Glutamatergic neuron (in vitro differentiated cells): ENCODE measurements at places on chromosomes 2 and 18.

- peak; percentile 31 for DNase-seq
Observed at GRCh38 chr2:153360239-153360638, 118.3 kb downstream of the RPRM start.

DNA sequence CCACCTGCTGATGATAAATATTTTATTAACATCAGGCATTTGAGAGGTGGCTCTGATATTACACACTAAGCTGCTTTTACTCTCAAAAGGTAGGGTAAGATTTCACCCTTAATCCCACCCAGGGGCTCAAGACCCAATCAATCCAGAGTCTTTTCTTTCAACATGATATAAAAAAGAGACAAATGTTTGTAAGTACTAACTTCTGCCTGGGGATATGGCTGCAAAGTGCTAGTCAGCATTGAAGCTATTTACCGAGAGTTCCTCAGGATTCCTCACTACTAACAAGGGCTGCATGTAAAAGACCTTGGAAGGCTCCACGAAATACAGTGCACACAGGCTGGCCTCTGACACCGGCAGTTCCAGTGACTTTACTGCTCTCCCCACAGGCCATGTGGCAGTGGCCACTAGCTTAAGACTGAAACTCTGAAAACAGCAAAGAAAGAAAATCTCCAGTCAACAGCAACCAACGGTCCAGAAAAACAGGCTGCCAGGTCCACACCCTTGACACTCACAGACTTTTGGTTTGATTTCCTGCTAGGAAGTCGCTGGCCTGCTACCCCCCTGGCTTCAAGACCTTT is 11.2 kb downstream of the MREG start:
- DNase-seq, result no peak

DNA sequence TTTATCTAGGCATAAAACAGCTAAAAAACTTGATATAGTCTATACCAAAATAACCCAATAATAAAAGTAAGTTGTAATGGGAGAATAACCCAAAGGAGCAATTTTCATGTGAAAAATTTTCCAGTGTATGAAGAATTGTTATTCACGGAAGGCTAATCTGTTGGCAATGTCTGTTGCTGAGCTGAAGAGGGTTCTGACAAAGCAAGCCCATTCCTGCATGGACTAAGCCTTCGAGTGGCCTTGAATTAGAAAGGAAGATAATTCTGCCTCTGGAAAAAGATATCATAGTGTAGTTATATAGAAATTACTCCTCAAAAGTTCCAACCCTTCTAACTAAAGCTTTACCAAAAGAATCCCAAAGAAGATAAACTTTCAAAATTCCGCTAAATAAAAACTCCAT is 101.5 kb downstream of the MAP2 start:
- DNase-seq, result no peak

- no peak for DNase-seq
Observed at GRCh38 chr2:96891591-96892333, 21.9 kb upstream of the SEMA4C start.

- no peak for DNase-seq
Observed at GRCh38 chr2:233501198-233502076, 65.1 kb downstream of the USP40 start.

DNA sequence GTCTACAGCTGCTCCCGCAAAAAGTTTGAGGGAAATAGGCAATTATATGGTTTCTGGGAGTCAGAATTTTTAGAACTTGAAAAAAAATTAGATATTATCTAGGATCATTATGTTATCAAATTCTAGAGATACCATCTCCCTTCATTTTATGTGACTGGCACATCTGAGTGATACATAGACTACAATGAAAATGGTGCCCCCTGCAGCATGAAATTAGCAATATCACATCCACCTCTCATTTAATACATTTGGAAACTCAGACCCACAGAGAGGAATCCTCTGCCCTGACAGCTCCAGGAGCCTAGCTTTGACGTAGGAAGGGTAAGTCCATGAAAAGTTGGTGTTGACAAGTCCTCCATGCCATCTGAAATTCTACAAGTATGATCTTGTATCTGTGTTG is 381.6 kb downstream of the SUCLG1 start:
- DNase-seq, result peak; percentile 22

DNA sequence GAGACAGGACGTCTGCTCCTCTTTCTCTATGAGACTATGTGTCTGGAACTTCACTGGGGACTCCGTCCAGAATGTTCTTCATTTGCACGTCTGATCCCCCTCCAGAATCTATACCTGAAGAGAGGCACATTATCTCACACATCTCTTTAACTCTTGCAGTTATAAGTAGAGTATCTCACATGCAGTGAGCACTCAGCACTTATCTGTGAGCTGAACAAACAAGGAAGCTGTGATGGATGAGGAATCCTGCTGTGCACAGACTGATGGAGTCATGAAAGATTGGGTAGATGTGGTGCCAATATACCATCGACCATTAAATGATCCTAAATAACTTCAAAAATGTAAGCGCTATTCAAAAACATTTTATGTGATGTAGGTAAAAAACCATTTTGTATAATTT is 888.3 kb upstream of the CELF4 start:
- DNase-seq, result no peak

GRCh38 chr2:234879671-234880455 is 72.0 kb upstream of the SH3BP4 start:
- DNase-seq, result no peak

GRCh38 chr2:205730191-205730590 is 47.9 kb downstream of the NRP2 start:
- no peak for DNase-seq

DNA sequence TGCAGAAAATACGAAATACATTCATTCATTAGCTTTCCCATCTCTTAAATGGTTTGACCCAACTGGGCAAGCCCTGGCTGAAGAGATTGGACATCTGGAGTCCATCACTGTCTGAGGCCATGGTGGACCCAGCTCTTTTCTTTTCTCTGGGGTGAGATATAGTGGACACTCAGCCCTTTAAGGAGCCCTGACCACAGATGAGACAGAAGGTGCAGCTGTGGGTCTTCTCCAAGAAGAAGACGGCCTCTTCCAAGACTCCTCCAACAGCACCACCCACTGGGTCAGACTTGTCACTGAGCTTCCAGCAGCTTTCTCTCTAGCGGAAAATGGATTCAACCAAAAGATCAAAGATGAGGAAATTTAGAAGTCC is 27.2 kb downstream of the TWIST2 start:
- no peak for DNase-seq

- peak; percentile 59 for DNase-seq
Observed at GRCh38 chr2:115162494-115163293, 720.3 kb downstream of the DPP10 start.

- DNase-seq, result no peak
Observed at GRCh38 chr2:136801661-136802060, 36.3 kb downstream of the THSD7B start.

GRCh38 chr2:66982766-66983165 is 414.4 kb upstream of the ETAA1 start:
- DNase-seq, result no peak

DNA sequence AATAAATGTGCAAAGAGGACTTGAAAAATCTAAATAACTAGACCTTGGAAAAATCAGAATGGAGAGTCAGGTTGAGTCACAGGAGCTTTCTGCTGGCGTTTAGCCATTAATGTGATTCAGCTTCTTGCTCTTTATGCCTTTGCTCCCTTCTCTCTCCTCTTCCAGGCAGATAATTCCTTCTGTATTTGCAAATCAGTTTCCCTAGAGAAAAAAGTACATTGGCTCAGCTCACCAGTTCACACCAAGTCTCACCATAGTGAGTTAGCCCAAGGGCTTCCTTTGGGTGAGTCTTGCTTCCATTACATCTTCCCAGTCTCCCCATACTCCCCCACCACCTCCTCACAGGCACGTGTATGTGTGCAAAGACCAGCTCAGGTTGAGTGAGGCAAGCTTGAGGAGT is 73.6 kb downstream of the CYBRD1 start:
- DNase-seq, result no peak

GRCh38 chr2:111157071-111157661 is 36.5 kb downstream of the BCL2L11 start:
- DNase-seq, result no peak

- no peak for DNase-seq
Observed at GRCh38 chr2:188024811-188025210, 266.9 kb upstream of the GULP1 start.

DNA sequence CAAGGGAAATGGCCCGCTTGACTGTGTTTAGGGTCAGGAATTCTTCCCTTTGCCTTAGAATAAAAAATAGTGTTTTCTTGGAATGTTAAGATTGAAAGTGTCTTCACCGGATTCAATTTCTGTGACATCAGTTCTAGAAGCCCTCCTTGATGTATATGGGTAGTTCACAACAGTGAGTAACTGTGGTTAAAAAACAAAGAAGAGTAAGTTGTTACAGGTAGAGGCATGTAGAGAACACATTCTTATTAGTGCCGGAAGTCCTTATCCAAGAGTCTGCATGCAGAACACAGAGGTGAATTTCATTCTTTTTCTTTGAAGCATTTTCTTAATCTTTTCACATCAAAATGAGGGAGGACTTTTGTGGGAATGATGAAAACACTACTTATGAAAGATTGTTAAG is 105.5 kb downstream of the FMNL2 start:
- no peak for DNase-seq

DNA sequence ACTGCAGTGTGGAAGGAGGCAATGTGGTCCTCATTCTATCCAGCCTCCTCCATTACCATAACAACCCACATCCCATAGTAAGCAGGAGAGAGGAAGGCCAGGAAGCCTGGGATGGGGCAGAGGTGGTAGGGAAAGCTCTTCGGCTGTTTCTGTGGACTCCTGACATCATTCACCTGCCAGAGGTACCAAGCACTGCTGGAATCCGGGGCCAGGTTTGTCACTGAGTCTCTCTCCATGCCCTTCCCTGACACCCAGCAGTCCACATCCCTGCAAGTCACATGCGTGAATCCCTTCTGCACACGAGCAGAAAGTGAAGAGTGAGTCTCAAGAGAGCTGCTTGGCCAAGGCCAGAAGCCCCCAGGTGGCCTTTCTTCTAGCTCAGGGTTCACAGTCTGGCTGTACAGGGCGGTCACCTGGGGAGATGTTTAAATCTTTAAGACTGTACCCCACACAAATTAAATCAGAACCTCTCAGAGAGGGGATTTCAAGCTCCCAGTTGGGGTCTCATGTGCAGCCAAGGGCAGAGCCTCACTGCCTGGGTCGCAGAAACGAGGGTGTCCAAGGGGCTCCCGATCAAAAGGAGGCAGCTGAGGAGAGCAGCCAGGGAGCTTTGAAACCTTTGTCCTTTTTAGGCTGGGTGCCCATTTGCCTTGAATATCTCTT is 94.2 kb downstream of the ARMC9 start:
- DNase-seq, result no peak

- no peak for DNase-seq
Observed at GRCh38 chr2:5720426-5720825, 28.2 kb downstream of the SOX11 start.

DNA sequence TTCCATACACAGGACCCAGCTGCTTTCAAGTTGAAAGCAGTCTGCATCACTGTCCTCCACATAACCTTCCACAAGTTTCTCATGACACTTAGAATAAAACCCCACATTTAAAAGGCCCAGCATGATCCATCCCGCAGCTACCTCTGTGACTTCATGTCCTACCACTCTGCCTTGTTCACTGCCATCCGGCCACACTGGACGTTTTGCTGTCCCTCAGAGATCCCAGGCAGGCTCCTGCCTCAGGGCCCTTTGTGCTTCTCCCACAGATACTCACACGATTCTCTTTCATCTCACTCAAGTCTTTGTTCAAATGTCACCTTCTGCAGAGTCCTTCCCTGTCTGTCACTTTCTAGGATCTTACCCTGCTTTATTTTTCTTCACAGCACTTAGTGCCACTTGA is 232.9 kb upstream of the BOD1L2 start:
- DNase-seq, result no peak

DNA sequence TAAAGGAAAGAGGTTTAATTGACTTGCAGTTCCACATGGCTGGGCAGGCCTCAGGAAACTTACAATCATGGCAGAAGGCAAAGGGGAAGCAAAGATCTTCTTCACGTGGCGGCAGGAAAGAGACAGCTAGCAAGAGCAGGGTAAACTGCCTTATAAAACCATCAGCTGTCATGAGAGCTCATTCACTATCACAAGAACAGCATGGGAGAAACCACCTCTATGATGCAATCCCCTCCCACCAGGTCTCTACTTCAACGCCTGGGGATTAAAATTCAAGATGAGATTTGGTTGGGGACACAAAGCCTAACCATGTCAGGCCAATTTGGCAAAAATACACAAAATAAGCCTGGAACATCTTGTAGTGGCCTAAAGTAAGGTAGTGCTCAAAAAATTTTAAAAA is 152.6 kb downstream of the COL6A3 start:
- no peak for DNase-seq

GRCh38 chr2:190746971-190747761 is 98.3 kb downstream of the NAB1 start:
- DNase-seq, result no peak

- no peak for DNase-seq
Observed at GRCh38 chr2:231932711-231932970, 6.4 kb upstream of the NPPC start.

DNA sequence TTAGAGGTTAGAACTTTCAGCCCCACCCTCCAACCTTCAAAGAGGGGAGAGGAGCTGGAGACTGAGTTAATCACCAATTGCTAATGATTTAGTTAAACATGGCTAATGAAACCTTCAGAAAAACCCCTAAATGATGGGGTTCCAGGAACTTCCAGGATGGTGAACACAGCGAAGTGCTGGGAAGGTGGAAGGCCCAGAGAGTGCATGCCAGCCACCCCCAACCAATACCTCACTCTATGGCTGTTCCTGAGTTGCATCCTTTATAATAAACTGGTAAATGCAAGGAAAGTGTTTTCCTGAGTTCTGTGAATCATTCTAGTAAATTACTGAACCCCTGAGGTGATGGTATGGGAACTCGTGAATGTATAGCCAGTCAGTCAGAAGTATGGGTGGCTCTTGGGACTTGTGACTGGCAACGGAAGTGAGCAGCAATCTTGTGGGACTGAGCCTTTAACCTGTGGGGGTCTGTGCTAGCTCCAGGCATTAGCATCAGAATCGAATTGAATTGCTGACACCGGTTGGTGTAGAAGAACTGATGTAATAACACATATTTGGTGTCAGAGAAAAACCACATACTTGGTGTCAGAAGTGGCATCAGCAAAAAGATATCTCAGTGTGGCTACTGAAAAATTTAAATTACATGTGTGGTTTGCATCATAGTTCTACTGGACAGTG is 37.4 kb downstream of the NPHP1 start:
- no peak for DNase-seq

DNA sequence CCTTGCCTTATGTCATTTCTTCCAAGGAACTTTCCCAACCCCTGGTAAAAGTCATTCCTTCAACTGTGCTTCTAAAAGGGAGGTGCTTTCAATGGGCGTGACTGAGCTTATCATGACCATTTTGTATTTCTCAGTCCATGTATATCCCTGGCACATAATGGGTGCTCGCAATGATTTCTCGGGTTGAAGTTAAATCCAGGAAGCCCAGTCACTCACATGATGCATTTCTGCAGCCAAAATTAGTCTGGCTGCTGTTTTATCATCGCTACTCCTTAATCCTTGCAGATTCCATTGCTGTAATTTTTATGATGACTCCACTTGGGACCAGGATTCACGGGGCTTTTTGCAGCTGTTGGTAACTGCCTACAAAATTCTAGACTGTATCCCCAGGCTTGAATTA is 25.9 kb upstream of the RFX8 start:
- DNase-seq, result no peak
